Activated naive CD4-positive, alpha-beta T cell (primary cell): ENCODE measurements at places on chromosomes 7 and 10.

GRCh38 chr7:107995184-107996071, 7.5 kb downstream of the LAMB1 start:
- no peak for DNase-seq

- DNase-seq: no peak
These were observed 65.5 kb downstream of the GRB10 start for GRCh38 chr7:50717181-50717580.

DNA sequence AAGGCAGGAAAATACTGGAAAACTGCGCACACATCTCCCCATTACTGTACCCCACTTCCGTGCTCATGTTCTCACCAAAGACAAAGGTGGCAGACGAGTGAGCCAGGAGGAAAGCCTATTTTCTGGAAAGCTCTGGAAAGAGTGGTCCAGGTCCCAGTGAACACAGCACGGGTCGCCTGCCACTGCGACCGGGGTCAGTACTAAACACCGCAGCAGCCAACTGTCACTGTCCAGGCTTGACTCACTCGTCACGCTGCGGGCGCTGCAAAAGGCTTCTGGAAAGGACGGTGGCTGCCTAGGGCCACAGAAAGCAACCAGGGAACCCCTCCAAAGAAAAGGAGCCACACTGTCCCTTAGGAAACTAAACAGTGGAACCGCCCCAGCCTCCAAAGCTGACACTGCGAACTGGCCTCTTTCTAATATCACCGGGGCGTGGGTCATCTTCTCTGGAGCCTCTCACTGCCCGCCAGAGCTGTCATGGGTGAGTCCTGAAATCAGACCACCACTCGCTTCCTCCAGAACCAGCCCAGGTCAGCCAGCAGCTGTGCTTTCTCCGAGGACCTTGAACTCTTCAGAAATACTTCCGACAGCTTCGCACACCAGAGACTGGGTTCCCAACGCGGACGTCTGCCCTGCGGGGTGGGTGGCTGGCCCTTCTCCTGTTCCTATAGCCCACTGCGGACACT, 4.0 kb downstream of the RADIL start:
- DNase-seq: no peak

- no peak for DNase-seq
These were observed 243.6 kb upstream of the NFE2L3 start for GRCh38 chr7:25908154-25908949.

DNA sequence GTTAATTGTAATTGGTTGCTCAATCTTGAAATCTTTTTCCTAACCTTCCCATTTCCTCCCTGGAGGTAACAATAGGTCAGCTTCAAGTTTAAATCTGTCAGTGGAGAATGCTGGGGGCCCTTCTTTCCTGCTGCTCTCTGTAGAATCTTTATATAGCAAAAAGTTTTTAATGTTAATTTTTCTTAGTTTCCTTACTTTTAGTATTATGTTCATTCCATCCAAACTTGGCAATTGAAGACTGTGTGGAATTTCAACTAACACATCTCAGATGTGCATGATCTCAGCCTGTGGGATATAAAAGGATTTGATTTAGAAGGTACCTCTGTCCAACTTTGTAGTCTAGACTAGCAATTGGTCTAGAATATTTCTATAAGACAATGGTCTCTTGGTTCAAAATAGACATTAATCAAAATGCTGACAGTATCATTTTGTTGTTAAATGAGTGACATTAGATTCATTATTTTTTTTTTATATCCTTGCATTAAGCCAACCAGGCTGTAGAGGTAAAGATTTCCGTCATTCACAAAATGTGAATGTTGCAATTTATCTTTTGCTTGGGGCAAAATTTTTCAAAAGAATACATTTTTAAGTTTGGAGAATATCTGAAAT, 100.4 kb upstream of the SEMA3A start:
- DNase-seq: no peak

DNA sequence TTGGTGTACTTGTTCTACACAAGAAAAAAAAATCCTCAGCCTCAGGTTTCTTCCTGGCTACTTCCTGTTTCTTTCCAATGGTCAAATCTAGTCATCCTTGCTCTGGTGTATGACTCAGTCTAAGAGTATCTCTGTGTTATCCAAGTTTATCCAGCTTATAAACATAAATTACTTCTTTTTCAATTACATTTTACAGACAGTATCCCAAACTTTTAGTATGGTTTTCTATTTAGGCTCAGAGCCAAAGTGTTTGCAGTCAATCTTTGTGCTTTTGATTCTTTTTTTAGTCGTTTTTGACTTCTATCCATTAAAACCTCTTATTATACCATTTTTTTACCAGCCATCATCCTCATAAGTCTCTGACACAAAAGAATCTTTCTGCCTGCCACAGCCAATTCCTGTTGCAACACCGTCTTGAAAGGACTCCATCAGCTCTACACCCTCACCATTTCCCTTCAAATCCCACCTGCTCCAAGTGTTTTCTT, 294.6 kb downstream of the PTEN start:
- DNase-seq: no peak
